K562 (cell line): ENCODE measurements at places on chromosomes 3 and 15. TPM values are rescaled to one million over a fixed set of nuclear protein-coding genes. Genes with fewer than 3 reads are reported as not detected.

The PIGB gene
- 12.5 and 15.0 TPM in 2 replicates for polyA plus RNA-seq

The SAMMSON gene
- polyA plus RNA-seq = 1.9 and 2.2 TPM in 2 replicates

The SERINC4 gene
- 0.23 and 0.86 TPM in 2 replicates for polyA plus RNA-seq

The P2RY12 gene
- not detected in 2 replicates for polyA plus RNA-seq

The MASP1 gene
- polyA plus RNA-seq = not detected in 2 replicates

The C3orf20 gene
- polyA plus RNA-seq = not detected in 2 replicates

The CCK gene
- polyA plus RNA-seq = not detected in 2 replicates

The SEMA5B gene
- not detected in 2 replicates for polyA plus RNA-seq

The PLSCR2 gene
- not detected in 2 replicates for polyA plus RNA-seq

The P2RY13 gene
- polyA plus RNA-seq = not detected in 2 replicates

The HAPLN3 gene
- polyA plus RNA-seq = 2.0 and 3.4 TPM in 2 replicates

The GATM gene
- polyA plus RNA-seq = 0.11 and 1.3 TPM in 2 replicates

The GOLGA8F gene
- 0.04 TPM in 1 of 2 replicates, not detected in the other for polyA plus RNA-seq

The SYNPR gene
- not detected in 2 replicates for polyA plus RNA-seq

The MYRIP gene
- not detected in 2 replicates for polyA plus RNA-seq

The RASL12 gene
- not detected in 2 replicates for polyA plus RNA-seq

The GATA2 gene
- polyA plus RNA-seq = 113 and 118 TPM in 2 replicates

The HHLA2 gene
- polyA plus RNA-seq = not detected in 2 replicates
